ENCODE measurements at places on chromosomes 12 and 14.

- DNase-seq: no peak
Observed at GRCh38 chr12:124764451-124764850, 99.2 kb downstream of the SCARB1 start.

GRCh38 chr12:105705765-105706164, 375.3 kb downstream of the C12orf75 start:
- peak; percentile 63 for DNase-seq

- DNase-seq: peak; percentile 90
Observed at GRCh38 chr14:77053046-77053841, 24.7 kb upstream of the IRF2BPL start.

GRCh38 chr12:126389961-126390360, 1324.7 kb downstream of the AACS start:
- DNase-seq: no peak

GRCh38 chr14:89600950-89601826, 184.2 kb upstream of the FOXN3 start:
- no peak for DNase-seq

DNA sequence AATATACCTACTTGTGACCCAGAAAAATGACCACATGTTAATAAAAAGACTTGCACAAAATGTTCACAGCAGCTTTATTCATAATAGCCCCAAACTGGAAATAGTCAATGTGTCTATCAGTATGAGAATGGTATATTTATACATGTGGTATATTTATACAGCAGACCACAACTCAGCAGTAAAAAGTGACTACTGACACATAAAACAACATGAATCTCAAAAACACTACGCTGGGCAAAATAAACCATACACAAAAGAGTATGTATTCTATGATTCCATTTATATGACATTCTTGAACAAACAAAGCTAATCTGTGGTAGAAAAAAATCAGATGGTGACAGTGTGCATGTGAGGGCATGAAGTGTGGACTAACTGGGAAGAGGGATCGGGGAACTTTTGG, 35.1 kb downstream of the ARF6 start:
- no peak for DNase-seq

- no peak for DNase-seq
Observed at GRCh38 chr12:68178774-68179439, 19.4 kb upstream of the IFNG start.

DNA sequence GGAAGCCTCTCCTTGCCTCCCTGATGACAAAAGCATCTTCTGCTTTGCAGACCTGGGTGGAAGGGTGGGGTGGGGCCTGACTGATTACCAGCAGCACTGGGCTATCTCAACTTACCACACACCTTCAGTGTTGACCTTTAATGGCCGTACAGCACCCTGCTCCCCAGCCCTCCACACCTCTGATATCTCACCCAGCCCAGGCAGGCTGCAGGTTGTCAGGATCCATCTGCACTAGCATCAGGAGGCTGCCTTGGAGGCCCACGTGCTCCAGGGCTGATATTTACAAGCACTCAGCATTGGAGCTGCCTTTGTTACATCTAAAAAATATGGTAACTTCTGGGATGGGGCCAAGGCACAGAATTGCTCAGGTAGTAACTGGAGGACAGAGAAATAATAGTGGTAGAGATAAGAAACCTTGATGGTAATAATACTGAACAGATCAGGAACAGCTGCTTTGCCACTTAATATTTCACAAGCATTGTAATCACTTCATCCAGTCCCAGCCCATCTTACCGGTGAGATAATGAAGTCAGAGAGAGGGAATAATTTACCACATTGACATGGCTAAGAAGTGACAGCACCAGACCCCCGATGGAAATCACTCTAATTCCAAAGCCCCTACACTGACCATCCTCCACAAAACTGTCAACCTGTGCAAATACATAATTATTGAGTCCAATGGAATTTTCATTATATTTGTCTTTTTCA, 125.2 kb upstream of the RFLNA start:
- DNase-seq: no peak

DNA sequence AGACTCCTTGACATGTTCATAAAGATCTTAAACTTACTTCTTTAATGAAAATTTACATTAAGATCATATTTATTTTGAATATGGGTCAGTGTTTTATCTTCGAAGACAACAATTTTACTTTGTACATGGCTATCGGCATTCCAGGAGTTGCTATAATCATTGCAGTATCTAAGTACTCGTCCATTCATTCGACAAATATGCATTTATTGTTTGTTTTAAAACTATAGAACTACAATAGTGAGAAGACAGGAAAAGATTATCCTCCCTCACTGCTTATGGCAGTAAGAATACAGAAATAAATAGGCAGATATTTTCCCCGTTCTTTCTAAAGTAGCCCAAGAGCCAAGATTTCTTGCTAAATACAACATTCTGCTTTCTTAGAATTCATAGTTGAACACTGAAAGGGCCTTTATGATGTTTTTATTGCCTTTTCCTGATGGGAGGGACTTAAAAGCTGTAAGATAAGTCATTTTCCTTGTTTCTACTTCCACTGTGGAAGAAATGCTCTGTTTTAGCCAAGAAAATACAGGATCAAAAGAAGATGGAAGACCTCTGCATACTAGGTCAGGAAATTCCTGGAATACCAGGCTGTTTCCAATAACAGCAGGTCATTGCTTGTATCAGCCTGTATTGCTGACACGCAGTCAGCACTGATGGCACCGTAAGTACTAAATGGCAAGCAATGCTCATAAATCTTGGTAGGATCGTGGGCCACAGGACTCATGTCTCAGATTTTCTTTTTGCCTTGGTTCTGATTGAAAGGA, 521.0 kb upstream of the ATP2B1 start:
- DNase-seq: no peak

- no peak for DNase-seq
Observed at GRCh38 chr14:106843951-106844483, 1317.6 kb downstream of the TMEM121 start.

DNA sequence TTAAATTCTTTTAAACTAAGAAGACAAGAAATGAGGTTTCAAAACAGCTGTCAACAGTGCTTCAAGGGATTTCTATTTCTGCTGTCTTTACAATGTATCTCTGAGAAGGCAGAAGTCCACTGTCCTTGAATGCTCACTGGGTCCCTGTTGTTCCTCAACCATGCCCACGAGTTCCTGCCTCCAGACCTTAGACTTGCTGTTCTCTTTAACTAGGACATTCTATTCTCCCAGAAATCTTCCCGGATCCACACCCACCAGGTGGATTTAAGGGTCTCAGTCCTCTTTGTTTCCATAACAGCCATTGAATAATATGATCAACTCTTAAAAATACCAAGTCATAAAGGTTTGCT, 6.7 kb upstream of the SLC41A2 start:
- no peak for DNase-seq

DNA sequence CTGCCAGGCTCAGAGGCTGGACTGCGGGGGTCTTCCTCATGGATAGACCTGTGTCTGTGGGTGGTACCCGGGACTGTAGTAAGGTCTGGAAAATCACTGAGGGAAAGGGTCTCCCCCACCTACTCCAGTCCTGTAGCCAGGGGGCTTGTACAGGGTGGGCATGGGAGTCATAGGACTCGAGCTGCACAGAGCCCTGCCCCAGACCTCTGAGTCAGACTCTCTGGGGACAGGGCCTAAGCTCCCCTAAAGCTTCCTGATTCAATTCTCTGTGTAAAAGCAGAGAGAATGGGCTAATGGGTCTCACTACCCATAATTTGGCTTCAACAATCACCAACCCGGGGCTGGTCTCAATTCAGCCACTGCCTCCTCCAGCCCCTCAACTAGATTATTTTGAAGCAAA, 27.0 kb downstream of the LRTM2 start:
- DNase-seq: no peak

GRCh38 chr12:116670859-116671258, 67.0 kb downstream of the SPRING1 start:
- no peak for DNase-seq

- no peak for DNase-seq
Observed at GRCh38 chr14:75457648-75458165, 29.9 kb downstream of the JDP2 start.

- DNase-seq: no peak
Observed at GRCh38 chr14:58138031-58138713, 13.8 kb downstream of the ARMH4 start.
